ENCODE measurements at places on chromosomes 3 and 15. TPM values are rescaled to one million over a fixed set of nuclear protein-coding genes. Genes with fewer than 3 reads are reported as not detected.

DNA sequence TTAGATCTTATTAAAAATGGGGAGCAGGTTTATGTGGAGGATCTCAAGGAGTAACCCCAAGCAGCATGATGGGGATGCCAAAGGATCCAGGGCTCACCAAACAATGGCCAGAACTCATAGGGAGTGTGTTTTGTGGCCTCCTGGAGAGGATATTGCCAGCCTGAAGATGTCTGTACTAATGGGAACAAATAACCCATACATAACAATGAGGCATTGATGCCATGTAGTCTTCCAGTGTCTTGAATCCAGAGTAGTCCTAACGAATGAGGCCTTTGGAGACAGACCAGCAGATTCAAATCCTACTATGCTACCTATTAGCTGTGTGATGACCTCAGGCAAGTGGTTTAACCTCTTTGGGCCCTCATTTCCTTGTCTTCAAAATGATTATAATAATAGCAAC, 45.0 kb upstream of the CMSS1 start:
- H3K4me3 ChIP-seq, result no peak overlapping the region
- no peak for DNase-seq
- H3K27ac ChIP-seq, result no peak overlapping the region
- no peaks in the 10 kb centered on the region for H3K27me3 ChIP-seq
- H3K36me3 ChIP-seq, result no peaks in the 10 kb centered on the region

- H3K4me1 ChIP-seq, result no peaks in the 10 kb centered on the region
- DNase-seq, result no peak
- H3K27me3 ChIP-seq, result no peaks in the 10 kb centered on the region
- H3K4me3 ChIP-seq, result no peak overlapping the region
These were observed 8.8 kb upstream of the C15orf61 start for GRCh38 chr15:67512140-67512539.

The FOXB1 gene
- total RNA-seq, result not detected

DNA sequence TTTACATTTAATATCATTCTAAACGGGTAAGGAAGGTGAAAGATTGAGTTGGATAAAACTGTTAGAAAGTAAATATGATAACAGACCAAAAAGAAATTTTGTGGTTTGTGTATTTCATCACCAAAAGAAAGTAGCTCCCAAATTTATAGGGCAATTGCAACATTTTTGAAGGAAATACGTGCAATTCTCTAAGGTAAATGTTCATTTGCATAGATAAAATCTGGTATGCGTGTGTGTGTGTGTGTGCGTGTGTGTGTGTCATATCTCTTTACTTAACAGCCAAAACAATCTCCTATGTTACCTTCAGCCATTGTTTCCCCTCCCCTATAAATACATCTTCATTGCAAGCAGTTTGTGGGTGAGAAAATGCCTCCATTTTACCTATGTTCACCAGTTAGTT, 208.4 kb downstream of the TNIK start:
- H3K27ac ChIP-seq, result no peak overlapping the region
- no peaks in the 10 kb centered on the region for H3K27me3 ChIP-seq
- no peak for DNase-seq
- H3K36me3 ChIP-seq, result peaks cover 2% of the 10 kb centered on the region
- no peaks in the 10 kb centered on the region for H3K4me1 ChIP-seq

DNA sequence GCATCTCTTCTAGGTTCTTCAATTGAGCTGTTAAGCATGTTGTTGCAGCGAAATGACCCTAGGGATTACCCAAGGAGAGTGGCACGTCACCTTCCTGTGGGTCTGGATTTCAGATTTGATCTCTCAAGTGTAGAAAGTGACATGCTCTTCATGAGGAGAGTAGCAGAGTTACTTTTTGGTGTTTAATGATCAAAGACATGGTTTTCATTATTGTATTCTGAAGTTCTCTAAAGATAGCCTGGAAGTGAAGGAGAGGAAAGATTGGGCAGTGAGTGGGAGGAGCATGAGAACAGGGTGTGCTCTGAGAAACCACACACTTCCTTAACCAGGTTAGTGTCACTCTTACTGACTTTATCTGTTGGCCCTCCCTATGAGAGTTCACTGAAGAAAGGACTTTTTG, 153.6 kb downstream of the AKAP13 start:
- H3K4me1 ChIP-seq, result no peaks in the 10 kb centered on the region
- no peak overlapping the region for H3K4me3 ChIP-seq
- no peaks in the 10 kb centered on the region for H3K27me3 ChIP-seq
- no peak for DNase-seq

The TIPIN gene
- 5.2 TPM for total RNA-seq

- H3K4me1 ChIP-seq, result peaks cover 2% of the 10 kb centered on the region
- no peaks in the 10 kb centered on the region for H3K36me3 ChIP-seq
- no peaks in the 10 kb centered on the region for H3K27me3 ChIP-seq
- no peak overlapping the region for H3K27ac ChIP-seq
- no peak overlapping the region for H3K4me3 ChIP-seq
These were observed 15.0 kb downstream of the GRK7 start for GRCh38 chr3:141777957-141778813.

The RASL12 gene
- total RNA-seq, result 75.7 TPM

The CAMP gene
- 1.9 TPM for total RNA-seq

DNA sequence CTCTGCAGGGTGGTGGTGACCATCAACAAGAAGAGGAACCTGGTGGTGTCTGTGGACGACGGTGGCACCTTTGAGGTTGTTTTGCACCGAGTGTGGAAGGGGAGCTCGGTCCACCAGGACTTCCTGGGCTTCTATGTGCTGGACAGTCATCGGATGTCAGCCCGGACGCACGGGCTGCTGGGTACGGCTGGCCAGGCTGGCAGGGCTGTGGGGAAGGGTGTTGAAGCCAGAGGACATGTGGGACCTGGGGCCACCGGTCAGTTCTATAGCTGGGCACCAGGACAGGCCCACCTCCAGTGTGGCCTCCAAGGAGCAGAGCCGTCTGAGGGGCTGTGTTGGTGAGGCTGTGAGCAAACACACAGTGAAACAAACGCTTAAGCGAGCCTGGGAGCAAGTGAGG, 3.9 kb upstream of the ITIH3 start:
- H3K27me3 ChIP-seq, result no peaks in the 10 kb centered on the region
- H3K36me3 ChIP-seq, result no peaks in the 10 kb centered on the region
- H3K4me3 ChIP-seq, result no peak overlapping the region
- H3K4me1 ChIP-seq, result no peaks in the 10 kb centered on the region
- H3K27ac ChIP-seq, result no peak overlapping the region

The IL5RA gene
- total RNA-seq, result 13.8 TPM

The SH3GL3 gene
- 8.4 TPM for total RNA-seq

GRCh38 chr3:190826018-190826417, 36.5 kb downstream of the GMNC start:
- H3K27me3 ChIP-seq, result no peaks in the 10 kb centered on the region
- no peaks in the 10 kb centered on the region for H3K36me3 ChIP-seq
- no peaks in the 10 kb centered on the region for H3K4me1 ChIP-seq
- peak; percentile 46 for DNase-seq
- H3K4me3 ChIP-seq, result no peak overlapping the region
- no peak overlapping the region for H3K27ac ChIP-seq

GRCh38 chr3:33425453-33425852, 14.8 kb downstream of the UBP1 start:
- H3K4me3 ChIP-seq, result no peak overlapping the region
- H3K36me3 ChIP-seq, result peaks cover 24% of the 10 kb centered on the region
- no peak for DNase-seq
- H3K4me1 ChIP-seq, result peaks cover 17% of the 10 kb centered on the region
- H3K27ac ChIP-seq, result no peak overlapping the region

- no peaks in the 10 kb centered on the region for H3K36me3 ChIP-seq
- no peak overlapping the region for H3K27ac ChIP-seq
- no peak overlapping the region for H3K4me3 ChIP-seq
- no peaks in the 10 kb centered on the region for H3K27me3 ChIP-seq
These were observed 22.9 kb downstream of the PDIA5 start for GRCh38 chr3:123089611-123090331.

The ALDH1A3 gene
- 3.0 TPM for total RNA-seq

Data from lung (tissue), 17 donors.